AG08396 (cell line): ENCODE measurements at places on chromosomes 2 and 18.

- DNase-seq, result no peak
Measured at GRCh38 chr2:37466533-37467222, 122.2 kb downstream of the QPCT start.

GRCh38 chr2:138147796-138148195 is 183.5 kb downstream of the HNMT start:
- no peak for DNase-seq

- DNase-seq, result no peak
Measured at GRCh38 chr2:16739778-16740581, 74.3 kb upstream of the CYRIA start.

DNA sequence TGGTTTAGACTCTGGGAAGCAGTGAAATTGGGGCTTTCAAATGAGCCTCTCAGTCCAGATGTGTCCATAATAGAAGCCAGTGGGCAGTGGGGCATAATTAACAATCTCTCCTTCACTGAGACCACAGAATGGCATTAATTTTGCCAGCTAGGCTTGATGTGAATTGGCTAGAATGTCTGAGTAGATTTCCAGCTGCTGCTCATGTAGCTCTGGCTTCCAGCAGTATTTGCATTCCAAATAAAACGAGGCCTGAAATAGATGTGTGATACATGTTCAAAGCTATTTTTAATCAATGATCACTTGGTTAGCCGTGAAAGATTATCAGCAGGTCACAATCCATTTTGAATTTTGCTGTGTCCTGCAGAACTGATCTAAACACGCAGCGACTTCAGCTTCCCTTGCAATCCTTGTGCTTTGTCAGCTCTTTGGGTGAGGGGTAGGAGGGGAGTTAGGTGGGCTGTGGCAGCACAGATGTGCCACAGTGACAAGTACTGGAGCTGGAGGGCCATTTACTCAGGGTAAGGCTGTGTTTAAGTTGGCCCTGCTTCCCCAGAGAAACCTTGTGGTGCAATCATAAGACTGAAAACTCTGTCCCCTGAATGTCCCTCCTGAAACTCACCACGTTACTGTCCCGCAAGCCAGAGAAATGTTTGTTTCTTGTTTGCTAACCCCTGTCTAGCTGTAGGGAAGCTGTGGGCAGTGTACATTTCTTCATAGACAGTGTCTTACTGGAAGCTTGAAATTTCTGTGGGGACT is 56.9 kb upstream of the TMEM178A start:
- no peak for DNase-seq

- no peak for DNase-seq
Measured at GRCh38 chr2:189261431-189261841, 81.9 kb upstream of the COL5A2 start.

- DNase-seq, result no peak
Measured at GRCh38 chr2:216606551-216607276, 26.5 kb upstream of the IGFBP2 start.
